D341Med (cell line): ENCODE measurements at places on chromosomes 1 and 21.

GRCh38 chr1:6489383-6489765 lies 2.1 kb downstream of the PLEKHG5 start:
- no peak for DNase-seq

GRCh38 chr1:172902861-172903381 lies 147.8 kb downstream of the TNFSF18 start:
- no peak for DNase-seq

DNA sequence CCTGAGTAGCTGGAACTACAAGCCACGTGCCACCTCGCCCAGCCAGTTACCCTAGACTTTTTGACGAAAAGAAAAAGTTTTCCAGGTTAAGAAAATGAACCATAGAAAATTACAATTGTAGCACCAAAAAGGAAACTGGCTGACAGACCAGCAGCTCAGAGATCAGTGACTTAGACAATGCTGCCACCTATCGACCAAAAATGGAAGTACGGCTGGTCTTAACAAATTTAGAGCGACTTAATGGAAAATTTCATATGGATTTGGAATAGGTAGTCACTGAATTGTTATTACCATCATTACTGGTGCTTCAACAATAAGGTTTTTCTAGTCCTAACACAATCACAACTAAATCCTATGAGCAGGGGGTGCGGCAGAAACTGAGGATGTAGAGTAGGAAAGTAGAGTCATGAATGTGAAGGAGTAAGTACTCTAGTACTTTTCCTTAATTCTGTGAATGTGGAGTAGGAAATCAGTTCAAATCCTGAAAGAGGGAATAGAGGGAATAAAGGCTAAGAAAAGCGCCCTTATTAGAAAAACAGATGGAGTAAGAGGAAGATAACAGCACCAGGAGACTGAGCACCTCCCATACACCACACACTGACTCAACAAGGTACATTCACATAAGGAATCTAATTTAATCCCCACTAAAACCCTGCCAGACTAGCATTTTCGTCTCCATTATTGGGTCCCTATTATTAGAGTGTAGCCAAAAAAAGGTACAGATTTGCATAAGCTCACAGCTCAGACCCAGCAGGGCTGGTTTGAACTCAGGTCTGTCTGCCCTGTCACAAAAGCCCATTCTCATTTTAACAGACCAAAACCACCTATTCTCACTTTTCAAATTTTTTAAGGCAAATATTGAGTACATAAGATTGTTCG lies 37.9 kb upstream of the MGST3 start:
- DNase-seq: peak; percentile 70

DNA sequence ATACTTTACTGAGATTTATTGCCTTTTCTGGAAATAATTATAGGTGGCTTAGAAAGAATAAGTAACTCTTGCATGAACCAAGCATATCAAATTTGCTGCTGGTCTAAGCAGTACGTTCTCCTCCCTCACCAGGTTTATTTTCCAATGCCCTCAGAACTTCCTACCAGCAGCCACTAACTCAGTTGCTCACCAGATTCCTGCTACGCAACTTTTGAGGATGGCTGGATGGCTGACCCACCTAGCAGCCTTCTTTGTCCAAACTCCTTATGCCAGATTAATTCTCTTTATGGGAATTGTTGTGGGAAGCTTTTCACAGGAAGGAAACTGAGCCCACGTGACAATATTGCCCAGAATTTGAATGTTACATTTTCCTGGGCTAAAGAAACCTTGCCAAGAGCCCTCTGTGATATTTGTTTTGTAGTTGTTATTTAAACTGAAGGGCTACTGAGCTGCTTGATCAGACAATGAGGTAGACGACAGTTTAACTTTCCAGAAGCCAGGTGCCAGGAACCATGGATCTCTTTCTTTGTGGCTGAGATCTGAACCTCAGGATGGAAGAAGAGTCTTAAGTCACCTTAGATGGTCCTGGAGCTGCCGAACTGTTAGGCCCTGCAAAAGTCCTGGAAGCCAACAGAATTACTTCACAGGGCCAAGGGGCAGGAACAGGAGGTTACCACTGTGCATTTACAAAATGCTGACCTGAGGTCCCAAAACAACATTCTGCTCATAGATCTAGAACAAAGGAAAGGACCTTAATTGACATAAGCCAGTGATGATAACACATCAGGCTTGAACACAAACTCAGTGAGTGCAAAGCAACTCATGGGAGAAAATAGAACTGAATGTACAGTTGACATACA lies 85.5 kb upstream of the ATP1A1 start:
- DNase-seq: no peak

- DNase-seq: no peak
Measured at GRCh38 chr1:52582116-52582696, 20.0 kb upstream of the GPX7 start.

- no peak for DNase-seq
Measured at GRCh38 chr1:201282931-201283829, at the start of gene PKP1. PKP1 (plus strand) TSS chr1:201283506; CDS start chr1:201283703, 197 bp downstream.

DNA sequence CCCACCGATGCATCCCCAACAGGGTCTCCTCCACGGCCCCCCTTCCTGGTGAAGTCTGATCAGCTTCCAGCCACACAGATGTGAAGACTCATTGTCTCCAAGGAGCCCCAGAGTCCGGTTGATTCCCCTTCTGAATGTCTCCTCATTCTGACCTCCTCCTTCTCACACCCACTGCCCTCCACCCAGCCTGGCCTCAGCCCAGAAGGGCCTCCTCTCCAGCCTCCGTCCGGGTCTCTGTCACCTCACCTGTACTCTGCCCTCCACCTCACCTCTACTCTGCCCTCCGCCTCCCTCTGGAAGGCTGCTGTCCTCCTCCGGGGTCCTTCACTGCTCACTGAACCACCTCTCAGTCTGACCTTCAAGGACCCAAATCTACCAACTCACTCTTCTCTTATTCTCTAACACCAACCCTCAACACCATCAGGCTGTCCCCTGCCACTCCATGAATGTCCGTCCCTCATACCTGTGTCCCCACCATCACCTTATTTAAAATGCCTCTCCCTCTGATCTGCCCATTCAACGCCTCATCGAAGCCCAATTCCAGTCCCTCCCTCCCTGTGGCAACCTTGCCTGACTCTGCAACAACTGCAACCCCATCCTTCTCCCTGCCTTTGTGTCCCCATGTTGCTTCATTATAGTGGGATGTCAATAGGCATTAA lies 201.2 kb downstream of the TOMM20 start:
- no peak for DNase-seq

GRCh38 chr1:2837823-2838222 lies 36.3 kb upstream of the TTC34 start:
- DNase-seq: no peak

DNA sequence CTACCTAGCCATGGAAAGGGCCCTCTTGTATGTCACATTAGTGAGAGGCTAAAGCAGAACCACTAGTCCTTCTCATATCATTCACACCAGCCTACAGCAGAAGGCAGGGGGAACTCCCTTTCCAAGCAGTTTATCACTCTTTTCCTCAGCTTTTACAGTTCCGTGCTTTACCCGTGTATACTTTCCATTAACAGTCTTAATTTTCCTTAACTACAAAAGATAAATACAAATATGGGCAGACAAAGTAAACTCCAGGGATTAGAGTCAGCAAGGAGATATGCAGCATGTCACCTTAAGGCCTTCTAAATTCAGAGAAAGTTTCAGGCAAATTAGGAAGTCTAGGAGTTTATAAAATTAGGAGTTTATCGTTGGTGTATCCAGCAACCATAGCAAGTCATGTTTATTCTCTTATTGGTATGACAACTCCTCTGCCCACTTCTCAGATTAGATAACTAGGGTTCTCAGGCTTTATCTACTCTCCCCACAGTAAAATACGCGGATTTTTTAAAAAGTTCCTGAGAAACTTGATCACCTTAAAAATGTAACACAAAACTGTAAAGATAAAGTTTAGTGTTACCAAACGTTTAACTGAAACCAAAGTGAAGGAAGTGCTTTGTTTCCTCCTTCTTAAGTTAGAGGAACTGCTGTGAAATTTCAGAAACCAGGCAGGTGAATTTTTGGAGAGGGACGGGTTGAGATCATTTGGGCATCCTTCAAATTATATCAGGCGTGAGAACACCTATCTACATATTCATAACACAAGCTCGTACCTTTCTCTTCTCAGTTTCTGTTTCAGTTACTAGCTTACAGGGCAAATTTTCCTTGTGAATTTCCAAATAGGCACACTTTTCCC lies 42.7 kb upstream of the SLC19A2 start:
- DNase-seq: no peak

DNA sequence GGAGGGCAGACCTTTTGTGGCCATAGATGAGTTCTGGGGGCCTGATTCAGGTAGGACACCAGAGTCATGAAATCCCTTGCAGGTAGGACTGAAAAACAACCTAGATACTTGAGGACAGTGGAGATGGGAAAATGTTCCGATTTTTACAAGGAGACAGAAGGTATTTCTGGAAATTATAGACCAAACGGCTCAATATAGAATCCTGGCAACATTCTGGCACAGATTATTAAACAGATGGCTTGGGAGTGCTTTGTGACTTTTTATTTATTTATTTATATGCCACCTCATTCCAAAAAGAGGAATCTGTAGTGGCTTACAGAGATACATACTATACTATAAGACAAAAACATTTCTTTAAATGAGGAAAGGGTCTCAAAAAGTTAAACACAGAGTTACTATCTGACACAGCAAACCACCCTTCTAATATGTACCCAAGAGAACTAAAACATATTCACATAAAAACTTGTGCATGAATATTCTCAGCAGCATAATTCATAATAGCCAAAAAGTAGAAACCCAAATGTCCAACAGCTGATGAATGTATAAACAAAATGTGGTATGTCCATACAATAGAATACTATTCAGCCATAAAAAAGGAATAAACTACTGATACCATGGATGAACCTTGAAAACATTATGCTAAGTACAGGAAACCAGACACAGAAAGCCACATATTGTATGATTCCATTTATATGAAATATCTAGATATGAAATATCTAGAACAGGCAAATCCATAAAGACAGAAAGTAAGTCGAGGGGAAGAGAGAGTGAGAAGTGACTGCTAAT lies 49.8 kb downstream of the CDK18 start:
- DNase-seq: no peak

DNA sequence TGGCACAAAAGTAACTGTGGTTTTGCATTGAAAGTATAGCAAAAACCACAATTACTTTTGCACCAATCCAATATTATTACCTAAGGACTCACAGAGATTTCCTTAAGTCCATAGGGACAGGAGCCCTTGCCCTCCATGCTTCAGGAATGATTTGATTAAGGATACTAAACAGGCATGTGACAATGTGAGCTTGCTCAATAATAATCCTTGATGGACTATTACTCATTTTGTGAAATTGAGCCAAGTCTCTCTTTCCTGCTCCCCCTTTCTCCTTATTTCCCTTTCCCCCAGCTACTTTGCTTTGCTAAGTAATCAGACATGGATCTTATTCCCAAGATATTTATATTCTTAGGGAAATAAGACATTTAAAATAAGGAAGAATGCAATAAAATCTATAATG lies 21.6 kb upstream of the RGL1 start:
- no peak for DNase-seq

DNA sequence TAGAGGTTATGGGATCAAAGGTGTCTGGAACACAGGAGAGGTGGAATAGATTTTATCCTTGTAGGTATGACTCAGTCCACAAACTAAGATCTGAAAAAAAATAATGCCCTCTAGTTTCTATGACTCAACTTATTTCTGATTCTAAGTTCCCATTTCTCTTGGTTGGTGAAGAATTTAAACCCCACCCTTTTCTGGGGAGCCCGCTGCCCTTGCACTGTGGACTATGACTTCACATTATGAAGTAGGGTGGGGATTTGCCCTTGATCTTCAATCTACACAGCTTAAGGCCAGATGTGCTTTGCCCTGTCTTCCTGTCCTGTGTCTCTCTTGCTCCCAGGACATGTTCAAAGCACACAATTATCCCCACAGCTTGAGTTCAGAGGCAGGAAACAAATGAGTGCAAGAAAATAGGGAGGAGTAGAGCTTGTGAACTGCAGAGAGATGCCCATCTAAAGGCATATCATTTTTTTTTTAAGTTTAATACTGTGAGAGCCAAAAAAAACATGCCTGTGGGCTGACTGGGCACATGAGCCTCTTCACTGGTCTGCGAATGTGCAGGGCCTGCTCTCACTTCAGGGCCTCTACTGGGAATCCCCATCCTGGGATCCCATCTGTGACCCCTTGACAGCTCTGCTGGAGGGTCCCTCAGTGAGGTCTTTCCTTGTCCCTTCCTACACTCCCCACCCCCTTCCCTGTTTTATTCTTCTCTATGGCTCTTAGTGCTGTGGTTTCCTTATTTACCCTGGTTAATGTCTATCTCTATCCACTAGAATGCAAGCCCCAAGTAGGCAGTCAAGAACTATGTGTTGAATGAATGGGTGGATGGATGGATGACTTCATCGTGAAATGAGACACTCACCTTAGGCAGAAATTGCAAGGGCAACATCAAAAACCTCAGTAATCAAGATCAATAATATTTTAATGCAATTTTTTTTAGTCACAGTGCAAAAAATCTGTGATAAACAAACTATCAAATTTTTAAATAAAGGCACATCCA lies 61.5 kb downstream of the CD58 start:
- DNase-seq: no peak

DNA sequence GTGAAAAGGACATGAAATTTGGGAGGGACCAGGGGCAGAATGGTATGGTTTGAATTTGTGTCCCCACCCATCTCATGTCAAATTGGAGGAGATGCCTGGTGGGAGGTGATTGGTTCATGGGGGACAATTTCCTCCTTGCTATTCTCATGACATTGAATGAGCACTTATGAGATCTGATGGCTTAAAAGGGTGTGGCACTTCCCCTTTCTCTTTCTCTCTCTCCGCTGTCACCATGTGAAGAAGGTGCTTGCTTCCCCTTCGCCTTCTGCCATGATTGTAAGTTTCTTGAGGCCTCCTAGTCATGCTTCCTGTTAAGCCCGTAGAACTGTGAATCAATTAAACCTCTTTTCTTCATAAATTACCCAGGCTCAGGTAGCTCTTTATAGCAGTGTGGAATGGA lies 7.6 kb upstream of the GBP4 start:
- no peak for DNase-seq

- no peak for DNase-seq
Measured at GRCh38 chr1:221756830-221757551, 15.1 kb upstream of the DUSP10 start.

DNA sequence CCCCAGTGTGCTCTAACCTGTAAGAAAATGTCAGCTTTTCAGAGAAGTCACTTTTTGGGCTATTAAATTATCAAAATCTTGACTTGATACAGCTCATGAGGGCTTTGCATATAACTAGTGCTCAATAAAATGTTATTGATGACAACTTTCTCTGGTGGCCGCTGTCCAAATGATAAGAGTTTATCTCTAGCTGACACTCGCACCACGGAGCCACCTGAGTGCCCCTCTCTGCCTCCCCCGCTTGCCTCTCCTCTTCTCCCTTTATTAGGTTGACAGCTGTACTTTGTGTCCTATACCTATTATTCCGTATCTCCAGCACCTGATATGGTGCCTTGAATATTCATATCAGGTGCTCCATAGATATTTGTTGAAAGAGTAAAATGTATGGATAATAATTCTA lies 82.8 kb downstream of the PHTF1 start:
- DNase-seq: no peak

- DNase-seq: no peak
Measured at GRCh38 chr1:235160383-235160956, 580 bp downstream of the RBM34 start.

GRCh38 chr1:91527266-91527765 lies 26.7 kb downstream of the CDC7 start:
- DNase-seq: no peak

- DNase-seq: no peak
Measured at GRCh38 chr1:165734906-165735305, 33.8 kb downstream of the TMCO1 start.
